Activated CD8-positive, alpha-beta T cell treated with anti-CD3 and anti-CD28 coated beads for 36 hours (primary cell): ENCODE measurements at places on chromosomes 12 and 14. TPM values are rescaled to one million over a fixed set of nuclear protein-coding genes. Genes with fewer than 3 reads are reported as not detected.

DNA sequence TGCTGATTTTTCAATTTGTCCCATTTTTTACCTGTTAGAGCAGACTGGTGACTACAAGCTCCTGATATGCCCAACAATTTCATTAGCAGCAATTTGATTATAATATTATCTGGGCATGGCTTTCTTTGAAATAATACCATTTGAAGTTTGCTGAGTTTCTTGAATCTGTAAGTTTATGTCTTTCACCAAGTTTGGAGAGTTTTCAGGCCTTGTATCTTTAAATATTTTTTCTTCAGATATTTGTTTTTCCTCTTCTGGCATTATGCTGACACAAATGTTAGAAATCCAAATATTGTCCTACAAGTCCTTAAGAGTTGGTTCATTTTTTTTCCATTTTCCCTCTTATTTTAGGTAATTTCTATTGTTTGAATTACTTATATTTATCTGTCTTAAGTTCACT is 30.4 kb downstream of the SLC2A13 start:
- no peak for DNase-seq

DNA sequence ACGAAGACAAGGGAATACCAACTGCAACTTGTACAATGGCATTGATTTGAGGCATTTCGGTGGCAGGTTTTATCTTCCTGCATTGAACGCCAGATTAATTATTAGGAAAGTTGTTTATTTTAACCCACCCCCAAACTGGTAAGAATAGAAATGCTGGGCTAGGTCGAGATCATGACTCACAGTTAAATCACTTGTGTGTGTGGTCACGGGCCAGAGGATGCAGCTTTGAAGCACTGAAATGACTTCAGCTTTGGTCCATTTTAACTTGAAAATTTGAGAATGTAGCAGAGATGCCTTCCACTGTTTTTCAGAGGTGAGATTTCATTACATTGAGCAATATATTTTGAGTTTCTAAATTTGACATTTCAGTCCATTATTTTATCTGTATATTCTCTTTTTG is 23.6 kb upstream of the KCNH3 start:
- no peak for DNase-seq

GRCh38 chr14:58488550-58488949 is 61.0 kb downstream of the KIAA0586 start:
- peak; percentile 13 for DNase-seq

- DNase-seq: no peak
Measured at GRCh38 chr14:102659797-102660196, 67.3 kb downstream of the RCOR1 start.

DNA sequence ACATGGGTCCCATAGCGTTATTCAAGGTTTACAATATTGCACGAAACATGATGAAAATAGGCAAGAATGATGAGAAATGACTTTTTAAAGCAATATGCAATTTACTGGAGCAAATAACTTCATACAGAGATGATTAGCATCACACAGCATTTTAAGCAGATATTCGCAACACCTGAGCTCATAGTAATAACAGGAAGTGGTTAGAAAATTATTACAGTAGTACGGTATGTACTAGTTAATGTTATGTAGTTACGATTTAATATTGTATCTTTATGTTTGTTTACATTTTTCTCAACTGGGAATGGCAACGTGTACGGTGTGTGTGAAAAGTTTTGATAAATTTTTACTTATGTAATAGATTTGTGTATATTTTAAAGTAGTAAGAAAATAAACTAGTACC is 102.6 kb downstream of the OSBPL8 start:
- no peak for DNase-seq

DNA sequence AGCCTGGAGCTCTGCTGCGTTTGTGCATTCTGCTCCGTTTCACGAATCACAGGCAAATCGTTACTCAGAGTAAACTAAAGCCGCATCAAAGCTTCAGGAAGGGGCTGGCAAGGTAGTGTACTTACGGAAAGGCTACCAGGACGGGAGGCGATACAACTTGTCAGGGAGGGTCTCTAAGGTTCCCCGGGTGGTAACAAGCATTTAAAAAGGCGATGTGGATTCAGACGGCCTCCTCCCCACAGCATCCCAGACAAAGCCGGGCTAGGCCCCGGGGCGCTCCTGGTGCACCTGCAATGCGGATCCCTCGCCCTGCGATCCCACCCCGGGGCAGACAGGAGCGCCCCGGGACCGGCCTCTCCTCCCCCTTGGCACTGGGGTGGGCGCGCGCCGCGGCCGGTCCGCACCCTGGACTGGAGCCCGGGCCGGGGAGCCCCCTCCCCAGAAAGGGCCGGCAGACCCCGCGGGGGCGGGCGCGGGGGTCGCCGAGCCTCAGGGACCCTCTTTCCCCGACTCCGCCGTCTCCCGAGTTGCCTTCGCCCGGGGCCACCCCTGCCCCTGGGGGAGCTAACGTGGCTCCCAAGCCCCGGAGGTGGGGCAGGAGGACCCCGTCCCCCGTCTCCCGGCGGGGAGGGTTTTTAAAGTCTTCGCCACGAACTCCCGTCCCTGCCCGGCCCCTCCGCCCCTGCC is 718 bp downstream of the CCDC92 start:
- peak; percentile 52 for DNase-seq

DNA sequence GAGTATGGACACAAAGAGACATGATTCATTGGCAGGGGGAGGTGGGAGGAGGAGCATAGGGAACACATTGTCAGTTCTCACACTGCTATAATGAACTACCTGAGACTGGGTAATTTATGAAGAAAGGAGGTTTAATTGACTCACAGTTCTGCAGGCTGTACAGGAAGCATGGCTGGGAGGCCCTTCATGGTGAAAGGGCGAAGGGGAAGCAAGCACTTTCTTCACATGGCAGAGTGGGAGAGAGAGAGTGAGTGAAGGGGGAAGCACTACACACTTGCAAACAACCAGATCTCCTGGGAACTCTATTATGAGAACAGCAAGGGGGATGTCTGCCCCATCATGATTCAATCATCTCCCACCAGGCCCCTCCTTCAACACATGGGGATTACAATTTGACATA is 391.8 kb downstream of the BMP4 start:
- DNase-seq: no peak

DNA sequence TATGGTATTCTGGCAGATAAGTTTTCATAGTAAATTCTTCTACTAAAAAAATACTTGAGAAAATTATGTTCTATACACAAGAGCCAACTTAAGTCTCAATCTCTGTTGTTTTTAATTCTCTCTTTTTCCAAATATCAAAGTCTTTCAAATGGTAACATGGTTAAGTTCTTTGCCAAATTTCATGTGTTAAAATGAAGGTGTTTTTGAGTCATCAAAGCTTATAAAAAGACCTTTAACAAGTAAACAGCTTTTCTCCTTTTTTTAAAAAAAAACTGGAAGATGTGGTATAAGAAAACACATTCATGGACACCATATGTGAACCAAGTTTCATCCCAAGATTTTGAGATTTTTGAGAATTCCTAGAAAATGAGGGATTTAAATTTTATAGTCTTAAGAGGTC is 111.3 kb downstream of the FOXG1 start:
- DNase-seq: no peak

DNA sequence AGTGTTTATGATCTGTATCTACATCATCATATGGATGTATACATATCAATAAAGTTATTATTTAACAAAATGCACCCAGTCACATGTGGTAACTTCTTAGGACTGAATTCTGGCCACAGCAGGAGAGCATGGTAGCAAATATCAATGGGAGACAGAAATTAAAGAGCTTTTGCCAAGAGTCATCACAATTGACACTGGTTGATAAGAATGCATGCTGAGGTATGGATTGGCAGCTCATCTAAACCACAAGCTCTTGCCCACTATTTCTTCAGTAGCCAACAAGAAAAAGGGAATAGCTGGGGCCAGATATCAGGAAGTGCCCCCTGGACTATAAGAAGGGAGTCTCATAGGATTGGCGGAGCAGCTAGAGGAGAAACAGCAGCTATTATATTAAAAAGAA is 9.4 kb upstream of the PTGR2 start:
- no peak for DNase-seq

DNA sequence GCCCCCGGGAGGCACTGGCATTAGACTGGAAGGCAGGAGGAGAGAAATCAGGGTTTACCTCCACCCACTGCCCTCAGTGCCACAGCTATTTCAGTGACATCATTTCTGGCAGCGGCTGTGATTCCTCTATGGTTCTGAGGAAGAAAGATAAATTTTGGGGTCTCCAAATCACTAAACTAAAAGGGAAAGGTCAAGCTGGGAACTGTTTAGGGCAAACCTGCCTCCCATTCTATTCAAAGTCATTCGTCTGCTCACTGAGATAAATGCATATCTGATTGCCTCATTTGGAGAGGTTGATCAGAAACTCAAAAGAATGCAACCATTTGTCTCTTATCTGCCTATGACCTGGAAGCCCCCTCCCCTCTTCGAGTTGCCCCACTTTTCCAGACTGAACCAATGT is 14.0 kb upstream of the CRY1 start:
- no peak for DNase-seq

GRCh38 chr12:41509271-41510055 is 321.3 kb downstream of the PDZRN4 start:
- no peak for DNase-seq

DNA sequence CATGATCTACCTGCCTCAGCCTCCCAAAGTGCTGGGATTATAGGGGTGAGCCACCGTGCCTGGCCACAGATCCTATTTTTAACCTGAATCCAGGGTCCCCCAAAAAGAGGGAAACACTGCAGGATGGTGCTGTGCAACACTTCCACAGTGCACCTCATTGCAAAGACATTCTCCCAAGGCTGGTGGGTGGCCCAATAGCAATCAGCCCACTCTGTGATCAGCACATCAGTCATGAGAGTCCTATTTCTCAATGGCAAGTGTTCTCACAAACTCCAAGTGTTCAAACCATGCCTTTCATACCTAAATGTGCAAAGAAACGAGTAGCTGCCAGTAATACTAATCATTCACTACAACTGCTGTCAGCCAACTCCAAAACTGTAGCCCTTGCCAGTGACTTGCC is 612.9 kb downstream of the CCER1 start:
- DNase-seq: no peak

DNA sequence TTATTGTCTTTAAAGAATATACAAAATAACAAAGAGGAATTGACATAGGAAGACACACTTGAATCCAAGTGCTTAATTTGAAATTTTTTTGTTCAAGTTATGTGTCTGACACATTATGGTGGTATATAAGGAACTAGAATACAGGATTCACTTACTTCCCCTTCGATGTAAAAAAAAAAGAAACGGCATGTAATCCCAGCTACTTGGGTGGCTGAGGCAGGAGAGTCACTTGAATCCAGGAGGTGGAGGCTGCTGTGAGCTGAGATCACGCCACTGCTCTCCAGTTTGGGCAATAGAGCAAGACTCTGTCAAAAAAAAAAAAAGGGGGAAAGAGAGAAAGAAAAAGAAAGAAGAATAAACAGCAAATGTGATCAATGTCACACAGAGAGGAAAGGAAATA is 8.9 kb downstream of the CLEC12A start:
- DNase-seq: no peak

GRCh38 chr12:101414533-101415119 is 7.1 kb upstream of the ARL1 start:
- DNase-seq: peak; percentile 35

- no peak for DNase-seq
Measured at GRCh38 chr12:40646911-40647310, 45.3 kb upstream of the CNTN1 start.

- no peak for DNase-seq
Measured at GRCh38 chr12:4807116-4807783, 87.0 kb downstream of the GALNT8 start.

- no peak for DNase-seq
Measured at GRCh38 chr12:130155416-130156073, 6.7 kb upstream of the FZD10 start.

DNA sequence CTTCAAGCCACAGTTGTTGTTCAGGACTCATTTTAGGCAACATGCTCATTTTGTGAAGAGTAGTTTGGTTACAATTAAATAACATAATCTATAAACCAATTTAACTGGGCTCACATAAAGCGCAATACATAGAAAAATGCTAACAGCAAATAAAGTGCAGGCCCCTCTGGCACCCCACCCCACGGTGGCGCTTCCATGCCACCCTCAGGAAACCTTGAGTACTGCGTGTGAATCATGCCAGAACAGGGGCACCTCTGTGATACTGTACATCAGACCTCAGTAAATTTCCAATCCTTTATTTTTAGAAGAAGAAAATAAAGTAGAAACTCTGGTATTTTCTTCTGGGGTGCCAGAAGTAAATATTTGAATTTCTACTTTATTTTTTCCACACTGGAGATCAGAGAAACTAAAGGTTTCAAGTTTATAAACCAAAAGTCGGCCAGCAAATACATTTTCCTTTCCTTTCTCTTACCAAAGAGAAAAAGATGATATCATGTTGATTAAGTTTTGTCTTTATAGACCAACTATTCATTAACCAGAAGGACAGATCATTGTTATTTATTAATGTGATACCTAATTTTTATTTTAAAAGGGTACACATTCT is 316.8 kb downstream of the PAWR start:
- DNase-seq: peak; percentile 22

DNA sequence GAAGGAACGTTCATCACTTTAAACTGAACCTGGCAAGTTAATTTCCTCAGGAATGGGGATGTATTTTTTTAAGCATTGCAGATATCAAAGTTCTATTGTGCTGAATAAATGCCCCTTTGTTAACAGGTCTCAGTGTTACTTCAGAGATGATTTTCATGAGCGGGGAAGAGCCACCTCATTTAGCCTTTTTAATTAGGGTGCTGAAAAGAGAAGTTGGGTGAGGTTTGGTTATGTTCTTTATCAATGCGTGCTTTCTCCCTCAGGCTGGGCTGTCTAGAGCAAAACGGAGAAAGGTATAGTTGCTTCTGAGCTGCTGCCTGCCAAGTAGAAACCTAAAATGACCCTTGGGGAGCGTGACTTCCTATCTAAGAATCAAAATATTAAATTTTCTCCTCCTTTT is 8.0 kb upstream of the HIP1R start:
- DNase-seq: no peak

Gene NRL
- 1.8 TPM for total RNA-seq
